ENCODE measurements at places on chromosomes 6 and 20.

DNA sequence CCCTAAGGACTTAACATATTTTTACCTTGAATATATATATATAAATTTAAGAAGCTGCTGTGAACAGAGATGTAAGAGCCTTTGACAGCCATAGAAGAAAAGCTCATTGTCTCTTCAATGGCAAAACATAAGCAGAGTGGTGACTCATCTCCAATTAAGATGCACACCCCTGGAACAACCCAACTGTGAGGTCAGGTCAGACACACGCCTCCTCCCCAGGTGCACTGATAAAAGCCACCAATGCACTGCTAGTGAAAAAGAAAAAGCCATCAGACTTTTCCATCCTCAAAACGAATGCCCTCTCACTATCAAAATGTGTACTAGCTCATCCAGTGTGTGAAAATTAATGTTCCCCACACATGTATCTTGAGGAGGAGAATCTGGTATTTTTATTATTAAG is 100.1 kb downstream of the SMLR1 start:
- no peak for DNase-seq

- no peak for DNase-seq
These were observed 58.6 kb upstream of the GCLC start for GRCh38 chr6:53603386-53604116.

GRCh38 chr6:156662025-156662445 is 115.1 kb upstream of the ARID1B start:
- no peak for DNase-seq

DNA sequence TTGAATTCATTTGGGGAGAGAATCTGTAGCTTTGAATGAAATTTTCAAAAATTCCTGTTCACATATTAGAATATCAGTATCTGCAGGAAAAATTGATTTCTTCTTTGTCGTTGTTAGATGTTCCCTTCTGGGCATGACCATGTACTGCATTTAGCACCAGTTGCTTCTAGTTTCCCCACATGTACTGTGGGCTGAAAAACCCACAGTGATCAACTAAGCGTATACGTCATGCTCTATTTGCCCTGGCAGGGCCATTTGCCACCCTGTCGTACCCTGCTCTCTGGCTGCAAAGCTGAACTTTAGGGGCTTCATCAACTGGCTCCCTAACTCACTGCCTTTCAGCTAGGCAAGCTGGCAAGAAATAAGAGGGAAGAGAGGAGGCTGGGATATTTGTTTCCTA is 340.7 kb upstream of the TSHZ2 start:
- no peak for DNase-seq

GRCh38 chr6:133954657-133955576 is 1.9 kb downstream of the TBPL1 start:
- no peak for DNase-seq

DNA sequence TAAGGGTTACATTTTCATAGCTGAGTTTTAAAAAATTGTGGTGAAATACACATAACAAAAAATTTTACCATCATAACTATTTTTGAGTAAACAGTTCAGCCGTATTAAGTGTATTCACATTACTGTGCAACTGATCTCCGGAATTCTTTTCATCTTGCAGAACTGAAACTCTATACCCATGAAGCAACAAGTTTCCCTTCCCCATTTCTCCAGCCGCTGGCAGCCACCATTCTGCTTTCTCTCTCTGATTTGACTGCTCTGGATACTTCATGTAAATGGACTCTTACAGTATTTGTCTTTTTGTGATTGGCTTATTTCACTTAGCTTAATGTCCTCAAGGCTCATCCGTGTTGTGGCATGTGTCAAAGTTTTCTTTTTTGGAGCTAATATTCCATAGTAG is 341.6 kb downstream of the QKI start:
- DNase-seq: no peak

DNA sequence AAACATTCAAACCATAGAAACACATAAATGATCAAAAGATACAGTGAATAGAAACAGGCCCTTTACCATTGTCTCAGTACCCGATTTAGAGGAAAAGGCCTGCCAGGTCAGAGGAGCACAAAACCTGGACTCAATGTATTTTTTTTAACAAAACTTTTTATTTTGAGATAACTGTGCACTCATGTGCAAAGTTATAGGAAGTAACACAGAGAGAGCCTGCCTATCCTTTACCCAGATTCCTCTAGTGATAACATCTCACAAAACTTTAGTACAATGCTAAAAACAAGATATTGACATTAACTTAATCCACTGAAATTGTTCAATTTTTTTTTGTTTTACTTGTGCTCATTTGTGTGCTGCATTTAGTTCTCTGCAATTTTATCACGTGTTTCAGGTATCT is 36.8 kb upstream of the SAMD3 start:
- no peak for DNase-seq

DNA sequence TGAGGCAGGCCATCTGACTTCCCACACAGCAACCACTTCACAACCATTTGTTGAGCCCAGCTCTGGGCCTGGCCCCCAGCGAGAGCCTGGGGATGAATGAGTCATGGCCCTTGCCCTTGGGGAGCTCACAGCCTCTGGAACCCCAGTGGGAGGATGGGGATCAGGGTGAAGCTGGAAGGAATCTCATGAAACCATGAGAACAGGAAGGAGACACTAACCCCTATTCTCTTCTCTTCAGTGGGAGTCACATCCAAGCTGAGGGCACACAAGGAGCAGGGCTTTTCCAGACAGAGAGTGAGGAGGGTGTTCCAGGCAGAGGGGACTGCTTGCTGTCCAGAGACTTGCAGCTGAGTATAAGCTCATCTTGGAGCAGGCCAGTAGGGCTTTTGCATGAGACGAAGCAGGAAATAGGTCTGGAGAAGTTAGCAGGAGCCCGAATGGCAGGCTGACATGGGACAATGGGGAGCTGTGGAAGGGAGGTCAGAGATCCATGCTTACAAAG is 7.5 kb downstream of the FOXS1 start:
- DNase-seq: no peak

- no peak for DNase-seq
These were observed 212.0 kb upstream of the SSTR4 start for GRCh38 chr20:22823119-22823518.

- DNase-seq: no peak
These were observed 499.8 kb upstream of the PTCHD4 start for GRCh38 chr6:48610846-48611245.

GRCh38 chr20:53839423-53840176 is 230.8 kb downstream of the BCAS1 start:
- DNase-seq: peak; percentile 69

GRCh38 chr6:6725468-6726209 is 137.1 kb downstream of the LY86 start:
- no peak for DNase-seq

- DNase-seq: no peak
These were observed 3.8 kb downstream of the PTK6 start for GRCh38 chr20:63533388-63533787.

GRCh38 chr6:56708810-56709597 is 66.3 kb upstream of the DST start:
- DNase-seq: no peak

GRCh38 chr6:50681213-50681824 is 32.0 kb upstream of the TFAP2D start:
- no peak for DNase-seq

DNA sequence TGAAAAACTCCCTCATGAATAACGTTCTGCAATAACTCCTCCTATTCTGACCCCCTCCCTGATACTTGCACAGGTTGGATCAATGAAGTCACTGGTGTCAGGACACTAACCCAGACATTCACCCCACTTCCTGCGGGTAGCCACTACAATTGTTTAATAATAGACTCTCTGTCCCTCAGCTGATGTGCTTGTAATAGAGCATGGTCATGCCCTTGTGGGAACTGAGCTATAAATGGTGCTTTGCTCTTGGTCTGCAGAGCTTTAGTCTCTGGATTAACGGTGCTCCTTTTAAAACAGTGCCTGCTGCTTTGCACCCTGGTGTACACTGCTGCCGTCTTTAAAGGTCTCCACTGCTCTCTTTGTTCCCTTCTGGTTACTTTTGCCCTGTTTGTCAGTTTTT is 127.3 kb downstream of the BACH2 start:
- no peak for DNase-seq

DNA sequence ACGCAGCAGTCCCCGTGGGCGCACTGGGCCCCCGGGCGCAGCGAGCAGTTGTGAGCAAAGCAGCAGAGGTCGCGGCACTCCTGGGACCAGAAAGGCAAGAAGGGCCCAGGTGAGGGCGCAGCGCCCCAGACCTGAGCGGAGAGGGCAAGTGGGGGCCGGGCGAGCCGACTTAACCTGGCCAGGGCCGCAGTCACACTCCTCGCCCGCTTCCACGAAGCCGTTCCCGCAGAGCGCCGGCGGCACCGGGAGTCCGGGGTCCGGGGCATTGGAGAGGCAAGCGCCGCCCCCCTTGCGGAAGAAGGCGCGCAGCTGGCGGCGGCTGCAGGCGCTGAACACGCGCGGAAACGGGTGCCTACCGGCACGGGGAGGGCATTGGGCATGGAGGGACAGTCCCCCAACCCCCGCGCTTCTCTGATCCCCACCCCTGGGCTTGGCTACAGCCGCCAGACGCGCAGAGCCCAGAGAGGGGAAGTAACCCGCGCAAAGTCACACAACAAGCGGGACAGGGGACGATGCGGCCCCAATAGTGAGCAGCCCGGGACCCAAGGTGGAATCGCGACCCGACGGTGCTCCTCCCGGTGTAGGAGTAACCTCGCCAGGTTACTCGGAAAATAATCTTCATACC is 9.2 kb downstream of the ADAM33 start:
- no peak for DNase-seq

DNA sequence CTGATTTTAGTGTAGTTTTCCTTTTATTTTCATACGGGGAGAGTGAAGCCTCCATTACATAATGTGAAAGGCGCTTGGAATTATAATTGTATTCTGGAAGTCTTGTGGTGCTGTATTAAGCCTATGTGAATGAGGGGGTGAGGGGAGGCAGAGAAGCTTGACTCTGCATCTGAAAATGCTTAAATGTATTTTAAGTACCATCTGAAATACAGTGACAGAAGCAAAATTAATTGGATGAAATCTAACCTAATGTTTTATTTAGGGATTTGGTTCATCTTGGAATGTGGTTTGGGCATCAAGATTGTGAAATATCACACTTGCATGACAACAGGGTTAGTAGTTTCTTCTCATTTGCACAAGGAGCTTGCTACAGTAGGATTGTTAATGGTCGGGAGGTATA is 41.2 kb downstream of the TMEM200A start:
- no peak for DNase-seq

DNA sequence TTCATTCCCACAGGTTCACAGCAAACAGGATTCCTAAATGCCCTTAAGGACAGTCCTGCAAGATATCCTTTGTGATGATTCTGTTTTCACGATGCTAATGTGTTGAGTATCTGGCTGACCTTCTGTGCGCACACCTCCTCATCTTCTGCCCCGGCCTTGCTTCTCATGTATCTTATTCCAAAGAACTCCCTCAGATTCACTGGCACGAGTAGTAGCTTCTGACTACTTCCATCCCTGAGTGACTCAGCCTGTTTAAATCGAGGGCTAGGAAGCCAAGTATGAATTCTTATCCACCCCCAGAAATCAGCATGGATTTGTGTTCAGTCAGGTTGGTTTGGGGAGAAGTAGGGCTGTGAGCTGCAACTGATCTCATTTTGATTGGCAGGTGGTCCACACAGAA is 190.2 kb upstream of the SNX9 start:
- no peak for DNase-seq

DNA sequence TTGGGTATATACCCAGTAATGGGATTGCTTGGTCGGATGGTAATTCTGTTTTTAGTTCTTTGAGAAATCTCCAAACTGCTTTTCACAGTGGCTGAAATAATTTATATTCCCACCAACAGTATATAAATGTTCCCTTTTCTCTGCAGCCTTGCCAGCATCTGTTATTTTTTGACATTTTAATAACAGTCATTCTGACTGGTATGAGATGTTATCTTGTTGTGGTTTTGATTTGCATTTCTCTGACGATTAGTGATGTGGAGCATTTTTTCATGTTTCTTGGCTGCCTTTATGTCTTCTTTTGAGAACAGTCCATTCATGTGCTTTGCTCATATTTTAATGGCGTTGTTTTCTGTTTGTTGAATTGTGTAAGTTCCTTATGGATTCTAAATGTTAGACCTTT is 641.6 kb downstream of the HACE1 start:
- DNase-seq: no peak

DNA sequence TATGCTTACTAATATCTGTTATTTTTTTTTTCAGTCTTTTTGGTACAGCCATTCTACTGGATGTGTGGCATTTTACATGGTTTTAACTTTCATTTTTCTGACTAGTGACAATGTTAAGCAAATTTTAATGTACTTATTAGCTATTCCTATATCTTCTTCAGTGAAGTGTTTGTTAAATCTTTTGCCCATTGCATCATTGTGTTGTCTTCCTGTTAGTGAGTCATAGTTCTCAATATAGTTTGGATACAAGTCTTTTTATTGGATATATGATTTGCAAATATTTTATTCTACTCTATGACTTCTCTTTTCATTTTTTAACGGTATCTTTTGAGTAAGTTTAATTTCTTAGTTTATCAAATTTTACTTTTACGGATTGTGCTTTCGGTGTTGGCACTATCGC is 519.4 kb downstream of the CDKAL1 start:
- DNase-seq: no peak

DNA sequence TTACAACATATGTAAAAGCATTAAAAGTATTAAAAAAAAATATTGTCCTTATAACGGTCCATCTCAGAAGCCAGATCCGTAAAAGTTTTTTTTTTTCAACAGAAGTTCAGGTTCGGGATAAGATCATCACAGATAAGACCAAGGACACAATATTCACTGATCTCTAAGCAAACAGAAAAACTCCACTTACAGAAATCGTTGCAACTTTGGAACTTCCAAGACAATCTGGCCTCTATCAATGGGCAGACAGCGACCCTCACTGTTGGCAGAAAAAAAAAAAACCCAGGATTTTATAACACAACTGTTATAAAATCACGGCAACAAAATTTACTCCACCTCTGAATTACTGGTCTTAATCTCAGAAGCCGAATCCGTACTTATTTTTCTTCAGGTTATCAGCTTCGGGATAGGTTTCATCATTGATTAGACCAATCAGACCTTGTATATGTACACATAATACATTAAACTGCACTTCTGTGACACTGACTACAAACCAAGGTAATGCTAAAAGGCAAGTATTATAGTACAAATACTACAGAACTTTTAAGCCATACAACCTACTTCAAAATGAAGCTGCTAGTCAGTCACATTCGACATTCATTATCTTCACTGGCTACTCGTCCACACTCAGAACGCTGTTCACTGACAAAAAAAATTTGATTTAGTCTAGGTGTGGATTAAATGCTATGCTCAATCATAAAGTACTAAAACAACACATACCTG is 34.7 kb upstream of the SYNCRIP start:
- no peak for DNase-seq

GRCh38 chr6:636488-636887 is 20.4 kb downstream of the HUS1B start:
- DNase-seq: no peak

DNA sequence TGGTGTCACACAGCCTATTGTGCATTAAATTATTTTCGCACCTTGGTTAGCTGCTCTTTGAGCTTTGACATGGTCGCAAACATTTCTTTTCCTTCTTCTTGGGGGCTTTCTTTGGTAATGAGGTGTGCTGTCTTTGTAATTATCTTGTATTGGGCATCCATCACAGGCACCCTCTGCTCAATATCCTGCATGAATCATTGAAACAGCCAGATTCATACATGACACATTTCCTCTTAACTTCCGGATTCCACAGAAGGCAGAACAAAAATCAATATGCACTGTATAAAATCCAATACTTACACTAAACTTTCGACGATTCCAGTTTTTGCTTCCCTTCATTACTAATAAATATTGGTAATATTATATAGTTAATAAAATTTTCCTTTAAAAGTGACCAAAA is 175.6 kb downstream of the SYNE1 start:
- DNase-seq: no peak

All from activated gamma-delta T cell treated with Interleukin-2 at 50 U/mL for 16 hours (primary cell).